ENCODE measurements at places on chromosomes 3 and 15.
A peak's percentile ranks its signal among the peaks of the same experiment; 100 is the strongest.

GRCh38 chr3:138371070-138371965 is 22.9 kb downstream of the MRAS start:
- no peak for DNase-seq

DNA sequence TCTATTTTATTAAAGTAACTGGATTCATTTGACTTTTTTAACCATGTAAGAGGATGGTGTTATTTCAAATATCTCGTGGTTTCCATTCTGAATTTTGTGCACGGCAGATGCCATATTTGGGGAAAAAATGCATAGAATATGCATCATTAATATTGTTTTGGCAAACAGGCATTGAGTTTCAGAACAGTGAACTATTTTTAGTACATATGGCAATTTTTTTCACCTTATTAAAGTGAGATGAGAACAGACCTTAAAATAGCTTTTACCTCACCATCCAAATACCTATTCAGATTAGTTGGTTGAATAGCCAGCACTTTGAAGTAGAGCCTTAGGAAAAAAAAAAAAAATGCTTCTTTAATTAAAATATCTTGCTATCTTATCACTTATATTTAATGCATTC is 117.3 kb upstream of the FLNB start:
- DNase-seq = no peak

GRCh38 chr3:100113723-100114412 is 433 bp downstream of the FILIP1L start:
- peak; percentile 53 for DNase-seq

- DNase-seq = no peak
These were observed 46.1 kb downstream of the WHAMM start for GRCh38 chr15:82855286-82856100.

DNA sequence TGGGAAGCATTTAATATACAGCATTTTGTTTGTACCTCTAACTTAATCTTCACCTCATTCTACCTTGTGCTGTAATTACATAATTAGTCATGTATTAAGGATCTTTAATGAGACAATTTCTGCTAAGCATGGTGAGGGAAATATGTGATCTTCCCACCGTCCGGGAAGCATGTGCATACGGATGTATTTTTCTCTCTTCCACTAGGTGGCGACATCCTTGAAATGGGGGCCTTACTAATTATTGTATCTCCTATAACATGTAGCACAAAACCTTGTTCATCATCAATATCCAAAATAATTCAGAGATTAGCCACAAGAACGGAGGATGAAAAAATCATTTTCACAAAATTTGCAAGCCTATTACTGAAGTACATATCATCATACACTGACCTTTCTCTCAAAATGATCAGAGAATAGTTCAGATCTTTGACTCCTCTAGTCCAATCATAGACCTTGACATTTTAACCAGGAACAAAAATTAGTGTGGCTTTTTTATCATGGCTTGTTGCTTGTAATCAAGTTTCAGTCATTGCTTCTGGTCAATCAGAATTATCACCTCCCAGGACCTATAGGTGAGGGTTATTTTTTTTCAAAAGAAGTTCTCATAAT is 148.9 kb upstream of the GBE1 start:
- peak; percentile 31 for DNase-seq
